Naive thymus-derived CD8-positive, alpha-beta T cell (primary cell): ENCODE measurements at places on chromosomes 13 and 19.

DNA sequence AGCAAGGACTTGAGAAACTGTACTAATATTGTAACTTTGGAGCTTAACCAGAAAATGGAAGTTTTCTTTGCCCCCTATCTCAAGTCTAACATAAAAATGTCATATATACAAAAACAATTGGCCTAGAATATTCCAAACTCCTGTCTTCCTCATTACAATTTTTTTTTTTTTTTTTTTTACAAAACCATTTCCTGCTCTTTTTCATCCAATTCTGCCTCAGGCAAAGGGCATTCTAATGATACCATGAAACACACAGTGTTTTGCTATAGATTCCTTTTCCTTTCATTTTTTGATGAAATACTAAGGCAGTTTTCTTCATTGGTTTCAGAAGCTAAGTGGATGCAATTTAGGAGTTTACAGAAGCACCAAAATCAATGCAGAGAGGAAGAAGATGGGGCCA, 119.7 kb downstream of the LHFPL6 start:
- DNase-seq: no peak

DNA sequence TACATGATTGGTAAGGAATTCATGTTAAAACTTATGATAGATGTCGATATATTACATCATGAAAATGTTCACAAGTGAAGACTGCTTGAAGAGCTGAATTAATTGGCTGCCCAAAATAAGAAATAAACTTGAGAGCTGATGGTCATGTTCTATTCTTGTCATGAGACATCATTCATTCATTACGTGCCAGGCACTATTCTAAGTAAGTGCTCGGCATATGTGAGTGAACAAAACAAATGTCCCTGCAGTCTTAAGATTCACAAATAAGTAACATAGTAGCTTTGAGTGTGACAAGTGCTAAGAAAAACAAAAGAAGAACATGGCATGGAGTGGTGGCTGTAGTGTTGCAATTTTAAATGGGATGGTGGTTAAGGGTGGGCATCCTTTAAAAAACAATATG, 329.3 kb downstream of the SUCLA2 start:
- DNase-seq: no peak

DNA sequence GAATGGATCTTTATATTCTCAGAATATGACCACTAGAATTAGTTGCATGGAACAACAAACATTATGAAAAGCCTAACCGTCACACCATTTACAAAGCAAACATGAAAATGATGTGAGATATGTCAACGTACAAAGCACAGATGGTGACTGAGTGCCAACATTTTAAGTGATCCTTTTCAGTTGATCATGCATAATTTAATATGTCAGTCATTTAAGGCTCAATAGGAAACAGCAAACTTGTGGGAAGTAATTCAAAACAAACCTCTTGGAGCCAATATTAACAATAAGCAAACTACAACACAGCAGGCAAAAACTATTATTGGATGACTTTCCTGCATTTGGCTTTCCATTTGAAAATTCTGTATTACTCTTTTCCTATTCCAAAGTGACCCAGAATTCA, 277.6 kb downstream of the SLITRK6 start:
- DNase-seq: no peak

GRCh38 chr13:103178986-103179943, 113.0 kb upstream of the SLC10A2 start:
- no peak for DNase-seq

DNA sequence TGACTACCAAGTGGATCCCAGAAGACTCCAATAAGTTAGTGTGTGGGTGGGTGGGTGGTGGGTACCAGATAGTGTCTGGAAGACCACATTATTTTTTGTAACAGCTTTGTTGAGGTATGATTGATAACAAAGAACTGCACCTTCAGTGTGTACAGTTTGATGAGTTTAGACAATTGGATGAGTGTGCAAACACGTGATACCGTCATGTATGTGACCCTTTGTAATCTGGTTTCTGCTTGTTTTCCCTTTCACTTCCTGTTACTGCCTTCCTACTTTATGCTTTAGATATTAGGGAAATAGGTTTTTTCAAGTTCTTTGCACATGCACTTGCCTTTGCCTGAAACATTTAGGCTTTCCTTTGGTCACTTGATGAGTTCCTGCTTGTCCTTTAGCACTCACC, 8.5 kb downstream of the RPL21 start:
- no peak for DNase-seq

DNA sequence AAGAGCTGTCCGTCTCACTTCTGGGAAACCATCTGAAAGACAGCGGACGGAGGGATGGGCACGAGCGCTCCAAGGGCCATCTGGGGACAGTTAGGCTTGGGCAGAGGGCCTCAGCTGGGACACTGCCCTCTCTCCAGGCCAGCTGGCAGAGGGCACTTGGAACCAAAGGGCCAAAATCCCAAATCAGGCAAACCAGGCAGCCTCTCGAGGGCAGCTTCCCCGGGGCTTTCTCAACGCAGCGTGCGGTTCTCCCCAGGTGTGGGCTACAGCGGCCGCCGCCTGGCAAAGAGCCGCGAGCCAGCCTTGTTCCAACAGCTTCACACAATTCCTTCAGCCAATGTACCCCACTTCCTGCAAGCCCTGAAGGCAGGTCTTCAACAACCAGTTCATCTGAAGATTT, 5.0 kb downstream of the MLLT1 start:
- no peak for DNase-seq

DNA sequence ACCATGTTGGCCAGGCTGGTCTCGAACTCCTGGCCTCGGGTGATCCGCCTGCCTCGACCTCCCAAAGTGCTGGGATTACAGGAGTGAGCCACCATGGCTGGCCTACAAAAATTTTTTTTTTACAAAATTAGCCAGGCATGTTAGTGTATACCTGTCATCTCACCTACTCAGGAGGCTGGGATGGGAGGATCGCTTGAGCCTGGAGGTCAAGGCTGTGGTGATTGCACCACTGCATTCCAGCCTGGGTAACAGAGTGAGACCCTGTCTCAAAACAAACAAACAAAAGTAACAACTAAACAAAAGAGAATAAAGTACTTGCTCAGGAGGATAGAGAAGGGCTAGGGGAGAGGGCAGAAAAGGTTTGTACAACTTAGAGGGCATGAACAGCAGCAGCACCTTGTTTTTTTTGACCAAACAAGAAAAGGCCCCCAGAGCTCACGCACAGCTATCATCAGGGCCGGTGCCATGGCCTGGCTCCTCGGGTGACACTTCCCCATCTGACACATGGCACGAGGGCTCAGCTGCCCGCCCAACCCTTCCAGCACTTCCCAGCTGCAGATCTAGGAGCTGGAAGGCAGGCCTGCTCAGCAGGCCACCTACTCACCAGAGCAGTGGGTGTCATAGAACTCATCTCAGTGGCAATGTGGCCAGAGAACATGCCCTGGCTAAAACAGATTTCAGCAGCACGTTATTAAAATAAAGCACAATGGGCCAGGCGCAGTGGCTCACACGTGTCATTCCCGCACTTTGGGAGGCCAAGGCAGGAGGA, 8.6 kb upstream of the SLC7A9 start:
- DNase-seq: no peak

GRCh38 chr19:18456974-18457373, 19.0 kb upstream of the ISYNA1 start:
- no peak for DNase-seq
